T-cell (primary cell): ENCODE measurements at places on chromosomes 7 and 10.

- peak; percentile 73 for DNase-seq
These were observed 106.0 kb downstream of the CUBN start for GRCh38 chr10:17023386-17024298.

DNA sequence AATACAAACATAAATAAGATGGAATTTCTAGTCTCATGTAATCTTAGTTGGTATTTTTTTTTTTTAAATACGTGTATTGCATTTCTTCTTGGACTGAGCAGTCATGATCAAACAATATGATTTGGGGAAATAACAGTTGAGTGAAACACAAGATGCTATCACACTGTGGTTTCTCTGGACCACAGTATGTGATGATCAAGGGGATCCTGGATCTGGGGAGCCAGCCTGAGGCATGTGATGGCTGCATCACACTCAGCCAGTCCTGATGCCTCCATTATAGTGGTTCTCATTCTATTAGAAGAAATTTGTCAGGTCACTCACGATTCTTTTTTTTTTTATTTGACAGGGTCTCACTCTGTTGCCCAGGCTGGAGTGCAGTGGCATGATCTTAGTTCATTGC lies 495.9 kb upstream of the POT1 start:
- no peak for DNase-seq

DNA sequence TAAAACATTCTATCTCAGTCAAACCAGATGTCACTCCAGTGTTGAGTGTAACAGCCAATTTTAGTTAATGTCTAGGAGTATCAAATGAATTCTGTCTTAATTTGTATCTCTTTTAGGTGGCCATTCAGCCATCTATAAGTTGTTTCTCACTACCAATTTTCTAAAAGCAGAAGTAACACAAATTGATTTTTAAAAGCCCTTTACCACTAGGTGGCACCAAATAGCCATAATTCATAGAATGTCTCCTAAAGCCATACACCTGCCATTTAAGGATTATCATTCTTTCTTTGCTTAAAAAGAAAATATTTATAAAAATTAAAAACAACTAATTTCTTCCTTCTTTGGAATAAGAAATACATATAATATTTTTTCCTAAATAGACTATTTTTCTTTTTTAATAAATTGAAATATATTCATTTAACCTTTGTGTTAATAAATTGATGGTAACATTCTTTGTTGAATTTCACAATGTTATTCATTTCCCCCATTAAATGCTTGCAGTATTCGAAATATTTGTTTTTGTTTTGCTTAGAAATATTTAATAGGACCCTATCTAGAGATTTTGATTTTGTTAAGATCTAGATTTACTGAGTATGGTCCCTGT lies 107.8 kb upstream of the PPP1R3A start:
- DNase-seq, result no peak

- no peak for DNase-seq
These were observed 33.6 kb downstream of the PALD1 start for GRCh38 chr10:70512149-70512639.

DNA sequence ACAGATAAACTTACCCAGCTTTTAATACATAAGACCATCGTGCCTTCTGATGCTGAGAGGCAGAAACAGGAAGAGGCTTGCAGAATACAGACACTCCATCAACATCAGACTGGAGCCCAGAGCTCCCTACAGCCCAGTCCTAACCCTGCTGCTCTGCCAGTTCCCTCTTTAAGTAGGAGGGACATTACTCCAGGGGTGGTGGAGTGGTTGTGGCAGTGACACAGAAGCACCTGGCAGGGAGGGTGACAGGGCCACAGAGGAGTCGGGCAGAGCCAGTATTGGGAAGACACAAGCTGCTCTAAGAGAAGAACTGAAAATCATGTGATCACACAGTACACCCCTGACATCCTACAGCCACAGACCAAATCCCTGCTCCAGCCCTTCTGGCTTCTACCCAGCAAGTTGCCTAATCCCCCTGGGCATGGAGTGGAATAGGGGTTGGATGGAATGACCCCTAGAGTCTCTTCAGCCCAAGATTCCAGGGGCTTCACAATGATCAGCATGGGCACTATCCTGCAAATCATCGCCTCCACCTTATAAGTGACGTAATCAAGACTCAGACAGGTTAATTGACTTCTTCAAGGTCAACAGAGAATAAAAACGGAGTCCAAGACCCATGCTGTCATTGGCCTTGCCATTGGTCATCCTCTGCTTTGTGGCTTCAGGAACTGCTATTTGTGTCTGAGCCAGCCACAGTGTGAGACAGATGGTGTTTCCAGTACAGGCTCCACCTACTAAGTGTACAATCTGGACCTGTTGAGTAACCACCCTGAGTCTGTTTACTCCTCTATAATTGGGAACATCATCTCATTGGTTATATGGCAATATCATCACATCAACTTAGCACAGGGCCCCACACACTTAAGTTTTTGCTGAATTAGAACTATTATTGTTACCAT lies 61.1 kb upstream of the ZMIZ1 start:
- no peak for DNase-seq

DNA sequence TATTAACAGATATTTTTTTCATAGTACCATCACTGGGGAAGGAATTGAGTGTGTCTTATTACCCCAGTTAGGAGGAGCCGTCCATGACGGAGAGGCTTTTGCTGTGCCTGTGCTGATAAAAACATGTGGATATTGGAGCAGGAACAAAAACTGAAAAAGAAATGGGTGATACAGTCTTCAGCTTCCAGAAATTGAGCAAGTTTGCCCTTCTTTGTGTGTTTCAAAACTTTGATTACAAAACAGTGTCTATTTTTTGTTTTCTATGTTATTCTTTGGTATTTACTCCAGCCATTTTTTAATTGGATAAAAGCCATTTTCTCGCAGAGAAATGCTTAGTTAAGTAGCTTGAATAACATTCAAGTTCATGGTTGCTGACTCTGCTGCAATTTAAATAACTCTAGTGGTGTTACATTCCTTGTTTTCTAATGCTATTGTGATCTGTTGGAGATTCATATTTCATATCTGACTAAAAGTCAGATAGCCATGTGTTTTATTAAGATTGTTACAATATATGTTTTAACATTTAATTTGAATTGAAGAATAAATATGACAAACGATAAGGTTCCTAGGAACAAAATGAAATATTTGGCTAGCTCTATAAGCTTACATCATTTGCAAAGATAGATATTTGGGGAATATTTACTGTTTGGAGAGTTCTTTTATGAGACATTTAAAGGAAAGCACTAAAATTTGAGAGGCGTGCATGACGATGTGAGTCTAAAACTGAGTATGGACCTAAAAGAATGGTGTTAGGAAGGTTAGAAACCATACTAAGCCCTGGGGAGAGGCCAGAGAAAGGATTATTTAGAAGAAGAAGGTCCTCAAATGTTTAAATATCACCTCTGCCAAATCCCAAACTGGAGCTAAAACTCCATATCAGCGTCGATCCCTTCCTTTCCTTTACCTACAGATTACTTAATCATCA lies 747.3 kb upstream of the CELF2 start:
- DNase-seq, result no peak

DNA sequence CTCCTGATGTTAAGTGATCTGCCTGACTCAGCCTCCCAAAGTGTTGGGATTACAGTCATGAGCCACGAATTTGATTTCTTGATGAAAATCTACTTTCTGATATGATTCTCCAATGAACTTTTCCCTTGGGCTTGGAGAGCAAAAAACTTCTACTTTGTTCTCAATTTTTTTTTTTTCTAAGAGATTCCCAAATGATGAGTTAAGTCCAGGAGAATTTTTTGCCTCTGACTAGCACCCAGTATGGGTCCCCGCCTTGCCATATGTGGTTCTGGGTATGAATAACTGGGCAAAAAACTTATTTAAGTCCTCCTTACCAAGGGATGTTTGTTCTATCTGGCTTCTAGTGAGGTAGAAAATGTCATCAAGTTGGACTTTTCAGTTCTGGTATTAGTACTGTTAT lies 147.9 kb upstream of the LYZL1 start:
- DNase-seq, result no peak

DNA sequence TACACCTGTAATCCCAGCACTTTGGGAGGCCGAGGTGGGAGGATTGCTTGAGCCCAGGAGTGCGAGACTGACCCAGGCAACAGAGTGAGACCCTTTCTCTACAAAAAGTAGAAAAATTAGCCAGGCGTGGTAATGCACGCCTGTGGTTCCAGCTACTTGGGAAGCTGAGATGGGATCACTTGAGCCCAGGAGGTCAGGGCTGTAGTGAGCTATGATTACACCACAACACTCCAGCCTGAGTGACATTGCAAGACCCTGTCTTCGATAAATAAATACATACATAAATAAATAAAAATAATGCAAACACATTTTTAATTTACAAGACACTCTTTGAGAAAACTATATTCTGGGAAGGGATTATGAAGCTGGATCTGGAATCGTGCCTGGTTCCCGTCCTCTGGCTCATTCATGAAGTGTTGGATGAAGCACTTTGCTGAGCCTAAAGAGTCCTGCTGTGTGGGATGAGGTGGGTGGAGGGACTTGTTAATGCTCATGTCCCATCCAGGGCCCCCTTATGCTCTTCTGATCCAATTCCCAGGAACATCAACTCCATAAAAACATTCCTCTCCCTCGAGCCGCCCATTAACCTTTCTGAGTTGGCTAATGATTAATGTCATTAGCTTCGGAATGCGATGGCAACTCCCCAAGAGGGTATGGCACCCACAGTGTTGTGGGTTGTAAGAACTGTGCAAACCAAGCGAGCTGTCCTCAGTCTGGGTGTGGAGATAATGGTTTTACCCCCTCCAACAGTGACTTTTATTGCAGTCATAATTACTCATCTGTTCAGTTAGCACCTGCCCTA lies 236.3 kb downstream of the BAMBI start:
- no peak for DNase-seq

- DNase-seq, result no peak
These were observed 230.0 kb downstream of the PHF14 start for GRCh38 chr7:11203683-11204082.
